LHCN-M2 (cell line): ENCODE measurements at places on chromosomes 13 and 19. TPM values are rescaled to one million over a fixed set of nuclear protein-coding genes. Genes with fewer than 3 reads are reported as not detected.

SLC46A3 gene
- total RNA-seq = 7.9 and 8.9 TPM in 2 replicates

CHAF1A gene
- 36.5 and 51.9 TPM in 2 replicates for total RNA-seq

RXFP2 gene
- not detected in 2 replicates for total RNA-seq

OR10H1 gene
- not detected in 2 replicates for total RNA-seq

C13orf42 gene
- total RNA-seq = not detected in 2 replicates

RDH13 gene
- total RNA-seq = 6.5 and 8.7 TPM in 2 replicates

FAM187B gene
- not detected in 2 replicates for total RNA-seq

GRCh38 chr13:80399340-80400163 lies 58.6 kb upstream of the SPRY2 start:
- DNase-seq = peak; percentile 6

DNA sequence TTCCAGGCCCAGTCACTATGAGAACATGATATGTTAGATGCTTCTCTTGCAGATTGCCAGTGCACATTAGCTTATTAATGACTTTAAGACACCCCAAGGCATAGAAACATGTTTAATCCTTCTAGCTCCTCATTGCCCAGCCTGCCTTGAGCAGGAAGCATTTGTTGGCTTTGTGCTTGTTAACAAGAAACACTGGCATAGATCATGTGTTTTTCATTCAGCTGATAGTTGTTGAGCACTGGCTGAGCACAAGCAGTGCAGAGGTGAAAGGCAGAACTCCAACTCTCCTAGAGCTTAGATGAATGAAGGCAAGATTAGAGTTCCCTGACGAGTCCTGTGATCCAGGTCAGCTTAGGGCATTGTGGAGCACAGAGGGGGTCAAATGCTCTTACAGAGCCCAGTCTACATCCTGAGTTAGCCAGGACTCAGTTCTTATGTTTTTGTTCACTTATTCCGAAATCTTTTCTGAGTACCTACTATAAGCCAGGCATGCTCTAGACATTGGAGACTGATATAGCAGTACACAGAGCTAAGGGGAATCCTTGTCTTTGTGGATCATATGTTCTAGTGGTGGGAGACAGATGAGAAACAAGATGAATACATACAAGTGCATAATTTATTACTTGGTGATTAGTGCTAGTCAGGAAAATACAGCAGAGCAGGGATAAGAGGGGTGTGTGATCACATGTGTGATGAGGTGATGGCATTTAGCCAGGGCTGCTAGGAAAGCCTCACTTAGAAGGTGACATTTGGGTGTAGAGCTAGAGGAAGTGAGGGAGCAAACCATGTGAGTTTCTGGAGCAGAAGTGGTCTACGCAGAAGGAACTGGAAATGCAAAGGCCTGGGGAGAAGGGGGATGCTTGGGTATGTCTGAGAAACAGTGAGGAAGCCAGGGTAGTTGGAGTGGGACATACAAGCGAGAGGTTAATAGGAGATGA lies 101.2 kb downstream of the WASF3 start:
- no peak for DNase-seq

- DNase-seq = no peak
Measured at GRCh38 chr13:27338816-27339215, 68.2 kb downstream of the RASL11A start.

DNA sequence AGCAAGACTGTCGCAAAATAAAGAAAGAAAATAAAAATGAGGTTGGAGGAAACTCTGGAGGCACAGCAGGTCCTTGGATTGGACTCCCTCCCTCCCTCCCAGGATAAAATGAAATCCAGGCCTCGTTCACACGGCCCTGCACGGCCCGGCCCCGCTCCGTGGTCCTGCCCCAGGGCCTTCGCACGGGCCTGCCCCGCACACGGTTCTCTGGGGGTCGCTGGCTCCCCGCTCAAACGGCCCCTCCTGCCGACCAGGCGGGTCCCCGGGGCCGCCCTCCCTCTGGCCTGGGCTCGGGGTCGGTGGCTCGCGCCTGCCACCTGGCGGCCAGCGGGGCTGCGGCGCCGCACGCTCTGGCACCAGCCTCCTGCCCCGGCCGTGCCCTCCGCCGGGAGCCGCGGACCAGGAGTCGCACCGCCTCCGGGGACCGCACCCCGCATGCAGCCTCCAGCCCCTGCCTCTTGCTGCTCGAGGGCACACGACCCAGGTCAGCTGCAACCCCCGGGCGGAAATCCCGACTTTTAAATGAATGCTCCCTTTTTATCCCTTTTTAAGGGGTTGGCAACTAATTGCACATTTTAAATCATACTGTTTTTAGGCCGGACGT lies 1.5 kb upstream of the WDR18 start:
- DNase-seq = no peak

GRCh38 chr13:40028446-40028845 lies 373.0 kb downstream of the COG6 start:
- DNase-seq = no peak

DNA sequence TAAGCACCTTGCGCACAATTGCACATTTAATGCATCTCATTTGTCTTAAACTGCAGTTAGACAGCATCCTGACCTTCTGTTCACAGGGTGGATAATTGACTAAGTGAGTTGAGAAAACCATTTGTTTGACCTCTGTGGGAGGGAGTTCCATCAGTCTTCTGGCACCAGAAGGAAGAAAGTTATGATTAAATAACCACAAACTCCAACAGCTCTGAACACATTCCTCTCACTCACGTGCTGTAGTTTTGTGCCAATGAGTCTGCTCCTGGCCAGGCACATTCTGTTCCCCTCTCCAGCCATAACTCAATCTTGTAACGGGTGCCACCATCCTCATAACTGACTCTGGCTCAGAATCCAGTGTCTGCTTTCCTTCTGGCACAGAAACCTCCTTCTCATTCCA lies 817.2 kb downstream of the SLITRK1 start:
- DNase-seq = peak; percentile 95

DNA sequence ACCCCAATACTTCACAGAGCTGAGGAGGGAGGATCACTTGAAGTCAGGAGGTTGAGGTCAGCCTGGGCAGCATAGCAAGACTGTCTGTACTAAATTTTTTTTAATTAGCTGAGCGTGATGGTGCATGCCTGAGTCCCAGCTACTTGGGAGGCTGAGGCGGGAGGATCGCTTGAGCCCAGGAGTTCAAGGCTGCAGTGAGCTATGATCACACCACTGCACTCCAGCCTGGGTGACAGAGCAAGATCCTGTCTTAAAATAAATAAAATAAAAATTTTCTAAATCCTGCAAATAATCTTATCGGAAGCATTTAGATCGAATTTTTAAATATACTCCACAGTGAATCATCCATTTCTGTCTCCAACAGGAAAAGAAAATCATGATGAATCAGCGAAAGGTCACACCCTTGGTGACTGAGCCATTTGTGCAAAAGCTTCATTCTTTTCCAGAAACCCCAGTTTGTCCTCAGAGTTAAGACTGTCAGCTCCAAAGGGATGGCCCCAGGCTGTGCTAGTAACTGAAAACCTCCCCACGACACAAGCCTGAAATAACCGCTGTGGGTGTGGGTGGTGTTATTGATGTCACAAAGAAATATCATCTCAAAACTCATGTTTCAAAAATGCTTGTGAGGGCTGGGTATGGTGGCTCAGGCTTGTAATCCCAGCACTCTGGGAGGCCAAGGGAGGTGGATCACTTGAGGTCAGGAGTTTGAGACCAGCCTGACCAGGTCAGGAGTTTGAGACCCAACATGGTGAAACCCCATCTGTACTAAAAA lies 167.6 kb downstream of the PTPRS start:
- DNase-seq = peak; percentile 99

DNA sequence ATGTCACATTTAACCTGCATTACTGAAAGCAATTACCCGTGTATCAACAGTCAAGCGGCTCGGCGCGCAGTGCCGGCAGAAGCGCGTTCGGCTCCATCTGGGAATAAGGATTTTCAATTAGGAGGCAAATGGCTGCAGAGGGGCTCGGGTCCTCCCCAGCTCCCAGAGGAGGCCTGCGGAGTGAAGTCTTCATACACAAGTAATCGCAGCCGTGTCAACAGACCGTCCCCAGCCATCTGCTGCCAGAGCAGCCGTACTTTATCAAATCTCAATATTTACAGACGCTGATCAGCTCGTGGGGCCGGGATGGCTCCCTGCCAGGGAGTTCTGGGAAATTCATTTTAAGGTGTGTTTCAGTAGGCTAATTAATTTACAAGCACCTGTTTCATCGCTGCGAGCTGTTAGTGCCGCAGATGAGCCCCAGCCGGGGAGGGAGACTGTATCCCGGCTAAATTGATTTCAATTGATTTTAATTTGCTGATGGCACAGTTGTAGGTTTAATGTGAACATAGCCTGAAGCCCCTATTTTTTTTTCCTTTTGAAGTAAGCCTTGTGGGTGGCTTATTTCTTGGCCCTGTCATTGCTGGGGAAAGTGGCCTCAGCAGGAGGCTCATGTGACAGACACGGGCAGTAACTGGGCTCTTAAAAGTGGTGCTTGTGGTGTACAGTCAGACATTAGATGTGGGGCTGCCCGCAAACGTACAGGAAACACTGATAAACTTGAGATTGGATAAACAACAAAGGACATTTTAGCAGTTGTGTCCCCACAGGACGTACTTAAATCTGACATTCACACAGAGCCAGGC lies 252.7 kb downstream of the TEX29 start:
- DNase-seq = no peak

DNA sequence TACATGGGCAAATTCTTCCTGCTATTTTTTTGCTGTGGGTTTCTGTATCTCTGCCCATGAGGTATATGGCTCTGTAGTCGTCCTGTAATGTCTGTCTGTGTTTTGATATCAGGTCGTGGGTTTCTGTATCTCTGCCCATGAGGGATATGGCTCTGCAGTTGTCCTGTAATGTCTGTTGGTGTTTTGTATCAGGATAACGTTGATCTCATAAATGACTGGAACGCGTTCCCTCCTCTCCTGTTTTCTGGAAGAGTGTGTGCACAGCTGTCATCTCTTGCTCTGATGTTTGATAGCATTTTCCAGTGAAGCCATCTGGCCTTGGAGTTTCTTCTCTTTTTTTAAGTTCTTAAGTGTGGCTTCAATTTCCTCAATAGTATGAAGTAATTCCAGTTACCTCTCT lies 57.2 kb downstream of the SOX1 start:
- no peak for DNase-seq

DNA sequence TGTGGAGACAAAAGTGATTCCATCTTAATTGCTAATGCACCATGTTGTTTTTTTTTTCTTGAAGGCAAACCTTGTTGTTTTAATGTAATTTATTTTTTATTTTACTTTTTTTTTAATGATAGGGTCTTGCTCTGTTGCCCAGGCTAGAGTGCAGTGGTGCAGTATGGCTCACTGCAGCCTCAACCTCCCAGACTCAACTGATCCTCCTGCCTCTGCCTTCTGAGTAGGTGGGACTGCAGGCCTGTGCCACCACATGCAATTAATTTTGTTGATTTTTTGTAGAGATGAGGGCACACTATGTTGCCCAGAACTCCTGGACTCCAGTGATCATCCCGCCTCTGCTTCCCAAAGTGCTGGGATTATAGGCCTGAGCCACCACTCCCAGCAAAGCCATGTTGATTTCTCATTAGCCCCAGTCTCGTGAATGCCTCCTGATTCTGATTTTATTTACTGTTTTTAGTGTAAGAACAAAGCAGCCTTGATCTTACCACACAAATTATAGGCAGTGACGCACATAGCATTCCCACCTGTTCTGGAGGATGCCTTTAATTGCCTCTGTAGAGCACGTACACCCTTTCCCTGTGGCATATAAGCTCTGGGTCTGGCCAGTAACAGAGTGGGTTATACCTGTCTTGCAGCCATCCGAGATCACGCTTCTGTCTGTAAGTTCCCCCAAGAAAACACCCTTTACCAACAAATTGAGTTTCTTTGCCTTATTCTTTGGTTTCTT lies 150.4 kb downstream of the GGACT start:
- DNase-seq = no peak

GRCh38 chr13:51221674-51222036 lies 543 bp upstream of the FAM124A start:
- DNase-seq = no peak

DNA sequence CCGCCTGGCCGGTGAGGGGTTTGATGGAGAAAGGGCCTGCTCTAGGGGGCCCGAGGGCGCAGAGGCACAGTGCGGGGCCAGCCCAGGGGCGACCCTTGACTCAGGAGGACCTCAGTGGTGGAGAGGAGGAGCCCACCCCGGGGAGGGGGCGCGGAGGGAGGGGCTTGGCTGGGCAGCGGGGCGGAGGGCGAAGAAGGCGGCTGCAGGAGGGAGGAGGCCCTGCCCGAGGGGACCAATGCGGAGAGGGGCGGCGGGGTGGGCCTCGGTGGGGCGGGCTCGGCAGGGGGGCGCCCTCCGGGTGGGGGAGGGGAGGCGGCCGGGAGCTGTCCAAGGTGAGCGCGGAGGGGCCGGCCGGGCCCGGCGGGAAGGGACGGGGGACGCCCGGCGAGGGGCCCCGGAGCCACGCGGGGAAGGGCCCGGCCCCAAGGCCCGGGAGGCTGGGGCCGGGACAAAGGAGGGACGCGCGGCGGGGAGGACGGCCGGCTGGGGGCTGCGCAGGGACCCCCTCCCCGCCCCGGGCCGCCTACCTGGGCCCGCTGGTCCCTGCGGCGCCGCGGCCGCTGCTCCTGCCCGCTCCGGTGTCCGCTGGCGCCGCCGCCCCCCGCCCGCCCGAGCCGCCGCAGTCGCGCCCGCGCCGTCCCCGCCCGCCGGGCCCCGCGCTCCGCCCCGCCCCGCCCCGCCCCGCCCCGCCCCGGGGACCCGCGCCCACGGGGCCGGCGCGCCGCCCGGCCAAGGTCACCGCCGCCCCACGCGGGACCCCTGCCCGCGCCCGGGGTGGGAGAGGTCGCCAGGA lies at the start of gene DIRAS1:
Gene DIRAS1, minus strand, starts transcription at position 596 of the 793 bp plus-strand sequence. CDS start 3,566 bp downstream, outside the sequence.
- no peak for DNase-seq

GRCh38 chr13:51479199-51479523 lies 26.3 kb upstream of the INTS6 start:
- DNase-seq = peak; percentile 61

DNA sequence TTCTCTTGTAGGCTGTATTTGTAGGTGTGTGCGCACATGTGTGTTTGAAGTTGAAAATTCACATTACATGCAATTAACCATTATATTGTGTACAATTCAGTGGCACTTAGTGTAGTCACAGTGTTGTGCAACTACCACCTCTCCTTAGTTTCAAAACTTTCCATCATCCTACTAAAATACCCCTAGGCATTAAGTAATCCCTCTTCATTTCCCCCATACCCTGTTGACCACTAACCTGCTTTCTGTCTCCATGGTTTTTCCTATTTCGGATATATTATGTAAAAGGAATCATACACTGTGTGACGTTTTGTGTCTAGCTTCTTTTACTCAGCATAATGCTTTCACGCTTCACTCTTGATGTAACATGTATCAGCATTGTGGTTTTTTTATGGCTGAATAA lies 16.1 kb downstream of the LSM14A start:
- no peak for DNase-seq

DNA sequence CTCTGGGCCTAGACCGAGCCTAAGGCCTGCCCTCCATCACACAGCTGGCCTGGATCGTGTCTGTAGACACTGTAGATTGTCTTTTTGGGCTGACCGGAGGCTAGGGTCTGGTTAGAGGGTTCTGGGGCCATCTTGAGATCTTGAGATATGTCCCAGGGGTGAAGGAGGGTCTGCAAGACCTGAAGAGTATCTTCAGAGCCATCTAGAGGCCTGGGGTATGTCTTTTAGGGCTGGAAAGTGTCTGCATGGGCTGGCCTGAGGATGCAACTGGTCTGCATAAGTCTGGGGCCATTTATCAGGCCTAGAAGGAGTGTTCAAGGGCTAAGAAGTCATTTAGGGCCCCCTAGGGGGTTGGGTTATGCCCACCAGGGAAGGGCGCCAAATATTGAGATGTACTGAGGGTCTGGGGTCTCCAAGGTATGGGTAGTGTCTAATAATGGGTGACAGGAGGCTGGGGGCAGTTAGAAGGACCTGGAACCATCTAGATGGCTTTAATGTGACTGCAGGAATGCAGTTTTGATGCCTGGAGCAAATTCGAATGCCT lies 555 bp downstream of the SCAF1 start:
- DNase-seq = no peak
